ENCODE measurements at places on chromosomes 12 and 14.
A peak's percentile ranks its signal among the peaks of the same experiment; 100 is the strongest.

- no peak for DNase-seq
These were observed 8.5 kb upstream of the KRT75 start for GRCh38 chr12:52442600-52443061.

- DNase-seq: no peak
These were observed 85.9 kb downstream of the PRMT8 start for GRCh38 chr12:3576891-3577290.

GRCh38 chr14:68279777-68280233 lies 460.2 kb downstream of the RAD51B start:
- DNase-seq: no peak

- DNase-seq: no peak
These were observed 104.7 kb downstream of the VEZT start for GRCh38 chr12:95322326-95322725.

GRCh38 chr12:40688085-40688725 lies 4.0 kb upstream of the CNTN1 start:
- no peak for DNase-seq

- no peak for DNase-seq
These were observed 43.5 kb downstream of the NEUROD4 start for GRCh38 chr12:55063291-55063690.

GRCh38 chr12:58539295-58539694 lies 381.0 kb downstream of the LRIG3 start:
- DNase-seq: no peak

DNA sequence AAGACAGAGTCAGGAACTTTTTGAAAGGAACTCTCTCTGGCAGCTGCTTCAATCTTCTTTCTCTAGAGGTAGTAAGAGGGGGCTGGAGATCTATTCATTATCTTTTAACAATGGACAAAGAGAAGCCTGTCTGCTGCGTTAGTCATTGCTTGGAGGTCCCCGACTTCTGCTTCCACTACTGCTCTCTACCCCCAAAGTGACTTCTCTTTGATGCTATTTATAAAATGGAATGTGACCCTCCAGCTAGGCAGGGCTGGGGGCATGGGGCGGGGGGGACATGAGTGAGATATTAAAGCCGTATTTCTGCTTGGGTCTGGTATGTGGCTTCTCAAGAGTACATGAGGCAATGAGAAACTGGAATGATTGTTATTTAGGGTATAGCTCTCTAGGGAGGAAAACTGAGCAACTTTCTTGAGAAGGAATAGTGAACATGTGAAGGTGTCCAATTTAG lies 41.4 kb upstream of the NUDT4 start:
- no peak for DNase-seq

DNA sequence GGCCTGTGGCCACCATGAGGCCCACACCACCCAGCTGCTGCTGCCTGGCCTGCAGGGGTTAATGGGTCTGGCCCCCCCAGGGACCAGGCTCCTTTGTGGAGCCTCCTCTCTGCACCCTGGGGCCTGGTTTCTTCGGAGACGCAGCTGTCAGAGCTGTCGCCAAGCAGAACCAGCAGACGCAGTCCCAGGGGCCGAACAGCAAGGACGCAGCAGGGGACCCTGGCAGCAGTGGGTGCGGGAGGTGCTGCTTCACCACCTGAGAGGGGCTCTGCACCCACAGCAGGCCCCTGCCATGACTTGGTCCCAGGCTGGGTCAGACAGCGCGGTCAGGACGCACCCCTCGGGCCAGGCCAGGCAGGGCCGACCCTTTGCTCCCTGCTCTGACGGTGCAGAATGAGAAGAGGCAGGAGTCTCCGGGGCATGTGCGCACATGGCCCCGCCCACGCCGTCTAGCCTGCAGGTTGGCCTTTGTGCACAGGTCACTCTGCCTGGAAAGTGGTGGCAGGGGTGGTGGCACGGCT lies 30.5 kb downstream of the JAG2 start:
- no peak for DNase-seq

GRCh38 chr12:116861320-116861719 lies 19.9 kb downstream of the HRK start:
- DNase-seq: peak; percentile 69

DNA sequence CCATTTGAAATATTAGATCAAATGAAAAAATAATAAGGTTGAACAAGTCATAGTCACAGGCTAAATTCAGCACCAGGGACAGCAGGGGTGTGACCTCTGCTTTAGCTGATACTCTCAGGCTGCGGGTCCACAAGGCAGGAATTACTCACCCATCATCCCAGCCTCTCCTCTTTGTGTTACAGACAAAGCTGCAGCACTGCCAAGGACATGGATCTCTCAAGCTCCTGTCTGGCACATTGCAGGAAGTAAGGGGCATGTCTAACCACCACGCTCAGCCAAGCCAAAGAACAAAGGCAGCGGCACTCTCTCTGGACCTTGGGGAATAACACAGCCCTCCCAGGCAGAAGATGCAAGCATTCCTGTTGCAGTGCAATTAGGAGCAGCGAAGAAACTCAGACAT lies 783.8 kb downstream of the VRK1 start:
- no peak for DNase-seq

GRCh38 chr12:94405413-94406116 lies 54.1 kb downstream of the CEP83 start:
- DNase-seq: no peak

- no peak for DNase-seq
These were observed 4.4 kb downstream of the ORMDL2 start for GRCh38 chr12:55822228-55822627.

DNA sequence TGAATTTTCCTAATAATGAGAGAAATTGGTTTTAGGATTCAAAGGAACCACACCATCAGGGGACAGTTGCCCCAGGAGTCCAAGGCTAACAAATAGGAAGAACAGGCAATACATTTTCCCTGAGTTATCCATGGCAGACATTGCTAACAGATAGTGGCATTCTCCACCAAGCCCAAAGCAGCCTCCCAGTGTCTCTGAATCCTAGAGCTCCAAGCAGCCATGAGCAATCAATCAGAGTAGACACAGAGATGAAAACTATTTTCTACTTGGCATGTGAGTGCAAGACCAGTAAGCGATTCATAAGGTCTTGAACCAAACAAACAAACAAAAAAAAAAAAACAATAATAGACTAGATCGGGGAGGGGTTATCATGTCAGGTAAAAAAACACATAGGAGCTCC lies 515.7 kb downstream of the MED13L start:
- DNase-seq: no peak

DNA sequence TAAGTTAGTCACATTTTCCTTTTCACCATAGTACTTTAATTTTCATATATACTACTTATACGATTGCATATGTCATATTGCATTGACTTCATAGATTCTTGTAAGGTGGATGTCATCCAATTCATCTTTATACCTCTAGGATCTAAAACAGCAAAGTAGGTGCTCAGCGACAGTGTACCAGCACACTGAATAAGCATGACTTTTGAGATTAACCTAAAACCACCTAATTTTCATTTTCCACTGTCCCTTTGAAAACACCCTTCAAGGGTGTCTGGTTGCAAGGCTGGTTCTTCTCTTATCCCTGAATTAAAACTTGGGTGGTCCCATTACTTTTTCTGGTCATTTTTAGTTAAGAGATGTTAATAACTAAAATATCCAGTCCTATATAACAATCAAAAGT lies 4.4 kb downstream of the GPR19 start:
- no peak for DNase-seq

GRCh38 chr14:72408020-72408419 lies 475.8 kb downstream of the RGS6 start:
- DNase-seq: no peak

DNA sequence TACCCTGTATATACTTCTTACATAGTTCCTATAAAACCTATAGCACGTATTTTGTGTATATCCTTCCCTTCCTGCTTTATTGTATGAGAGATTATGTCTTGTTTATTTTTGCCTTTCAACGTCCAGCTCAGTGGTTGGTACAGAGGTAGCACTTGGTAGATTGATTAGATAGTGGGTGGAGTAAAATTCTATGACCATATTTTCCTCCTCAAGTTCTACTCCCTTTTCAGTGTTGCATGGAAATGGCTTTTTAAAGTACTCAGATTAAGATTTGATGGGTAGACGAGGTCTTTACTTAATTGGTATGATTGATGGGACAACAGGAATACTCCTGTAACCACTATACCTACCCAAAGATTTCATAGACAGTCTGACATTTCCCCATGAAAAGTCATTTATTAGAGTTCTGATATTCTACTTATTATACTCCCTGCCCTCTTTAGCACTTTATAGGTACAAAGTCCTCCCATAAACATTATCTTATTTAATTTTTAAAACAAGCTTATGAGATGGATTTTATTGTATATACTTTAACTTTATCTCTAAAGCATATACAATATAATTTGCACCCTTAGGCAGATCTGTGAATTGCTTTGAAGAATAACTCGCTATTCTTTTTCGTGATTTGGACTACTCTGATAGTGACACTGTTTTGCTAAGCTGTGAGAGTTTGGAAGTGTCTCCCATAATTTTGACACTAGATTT lies 348.0 kb downstream of the RAD51B start:
- DNase-seq: no peak

All from NCI-H510A (cell line).